ENCODE measurements at places on chromosomes 6 and 20.

DNA sequence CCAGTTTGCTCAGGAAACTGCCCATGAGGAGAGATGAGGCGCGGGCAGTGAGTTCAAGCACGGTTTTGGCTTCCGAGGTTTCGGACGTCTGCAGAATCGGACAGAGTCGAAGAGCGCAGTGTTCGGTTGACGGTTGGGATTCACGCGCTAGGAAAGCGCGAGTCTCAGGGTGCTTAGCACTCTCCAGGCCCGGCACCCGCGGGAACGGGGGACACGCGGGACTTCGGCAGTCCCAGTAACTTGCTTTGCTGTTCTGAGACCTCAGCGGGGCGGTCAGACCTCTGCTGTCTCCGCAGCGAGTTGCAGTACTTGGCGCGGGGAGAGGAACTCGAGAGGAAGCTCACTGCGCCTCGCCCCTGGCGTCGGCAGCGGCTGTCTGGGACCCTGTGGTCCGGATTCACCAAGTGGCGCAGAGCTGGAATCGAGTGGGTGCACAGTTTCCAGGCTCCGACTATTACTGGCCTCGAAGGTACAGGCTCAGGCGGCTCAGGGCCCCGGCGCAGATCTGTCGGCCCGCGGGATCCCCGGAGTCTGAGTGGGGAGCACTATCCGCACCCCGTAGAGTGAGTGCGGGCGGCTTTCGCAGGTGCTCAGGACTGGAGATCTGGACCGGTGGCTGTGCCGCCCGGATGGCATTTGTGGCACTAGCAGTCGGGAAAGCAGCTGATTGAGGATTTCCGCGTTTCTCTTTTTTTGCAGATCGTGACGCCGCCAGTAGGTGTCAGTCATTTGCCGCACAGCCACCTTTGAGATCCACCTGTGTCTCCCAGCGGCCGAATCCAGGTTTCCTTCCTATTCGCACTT, at the start of gene POM121L2:
Gene POM121L2, minus strand, starts transcription at position 128 of the 804 bp plus-strand sequence. Its CDS starts 103 bp downstream, at position 25.
- DNase-seq, result peak; percentile 66

- DNase-seq, result no peak
Measured at GRCh38 chr6:29564875-29565274, 5.3 kb upstream of the UBD start.

DNA sequence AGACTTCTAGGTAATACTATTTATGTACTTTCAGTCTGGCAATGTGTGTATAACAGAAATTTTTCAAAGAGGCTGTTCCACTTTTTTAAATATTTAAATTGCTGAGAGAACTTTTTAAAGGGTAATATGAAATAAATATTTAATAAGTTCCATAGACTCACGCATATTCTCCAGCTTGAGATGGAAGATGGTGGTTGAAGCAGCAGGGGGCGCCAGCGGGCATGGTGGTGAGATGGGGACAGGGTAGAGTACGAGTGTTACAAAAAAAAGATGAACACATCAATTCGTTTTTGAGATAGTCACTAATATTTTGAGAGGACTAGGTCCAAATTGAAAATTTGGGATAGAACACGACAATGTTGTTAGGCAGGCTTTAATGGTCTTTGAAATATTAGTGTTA, 68.4 kb downstream of the RSPO3 start:
- peak; percentile 5 for DNase-seq

DNA sequence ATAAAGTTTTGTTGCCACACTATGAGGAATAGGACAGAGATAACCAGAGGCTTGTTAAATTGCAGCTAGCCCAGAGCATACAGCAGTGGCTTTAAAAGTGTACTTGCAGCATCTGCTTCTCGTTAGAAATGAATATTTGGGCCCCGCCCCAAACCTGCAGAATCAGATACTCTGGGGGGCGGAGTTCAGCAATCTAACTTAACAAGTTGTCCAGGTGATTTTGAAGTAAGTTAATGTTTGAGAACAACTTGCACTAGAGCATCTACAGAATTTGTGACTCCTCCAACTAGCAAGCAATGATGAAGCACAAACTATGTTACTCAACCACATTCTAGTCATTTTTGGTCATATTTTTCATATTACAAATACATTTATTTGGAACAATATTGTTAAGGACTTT, 10.6 kb upstream of the SUPT3H start:
- DNase-seq, result no peak

GRCh38 chr20:55953201-55953600, 52.1 kb downstream of the CBLN4 start:
- DNase-seq, result no peak

GRCh38 chr20:4829514-4830215, 108.0 kb downstream of the PRND start:
- DNase-seq, result no peak

DNA sequence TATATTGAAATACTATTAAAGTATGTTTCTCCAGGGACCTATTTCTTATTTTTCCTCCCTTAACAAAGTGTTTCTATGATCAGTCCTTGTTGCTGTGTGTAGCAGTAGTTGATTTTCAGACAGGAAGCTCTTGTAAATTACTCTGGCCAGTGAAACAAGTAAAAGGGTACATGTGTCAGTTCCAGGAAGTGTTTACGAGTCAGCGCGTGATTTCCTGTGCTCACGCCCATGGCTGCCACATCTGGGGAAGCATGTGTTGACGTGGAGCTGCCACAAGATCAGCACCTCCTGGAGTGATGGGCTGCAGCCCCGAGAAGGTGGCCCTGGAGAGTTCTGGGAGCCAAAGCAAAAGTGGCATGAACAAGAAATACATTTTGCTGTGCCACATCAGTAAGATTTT, 38.6 kb upstream of the GGTLC1 start:
- DNase-seq, result peak; percentile 5

DNA sequence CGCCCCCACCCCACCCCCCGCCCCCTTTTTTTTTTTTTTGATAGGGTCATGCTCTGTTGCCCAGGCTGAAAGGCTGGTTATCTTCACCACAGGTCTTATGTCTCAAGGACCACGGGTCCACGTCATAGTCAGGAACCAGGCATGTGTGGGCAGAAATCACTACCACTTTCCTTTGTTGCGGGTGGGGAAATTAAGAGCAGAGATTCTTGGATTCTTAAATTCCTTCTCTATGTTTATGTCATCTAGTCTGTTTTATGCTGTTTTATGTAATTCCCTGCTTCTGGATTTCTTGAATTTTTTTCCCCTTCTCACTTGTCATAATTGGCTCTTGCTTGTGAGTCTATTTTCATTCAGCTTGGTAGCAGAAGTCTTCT, 25.8 kb upstream of the PLCG1 start:
- DNase-seq, result no peak

- no peak for DNase-seq
Measured at GRCh38 chr20:60060593-60060992, 102.4 kb downstream of the CDH26 start.

DNA sequence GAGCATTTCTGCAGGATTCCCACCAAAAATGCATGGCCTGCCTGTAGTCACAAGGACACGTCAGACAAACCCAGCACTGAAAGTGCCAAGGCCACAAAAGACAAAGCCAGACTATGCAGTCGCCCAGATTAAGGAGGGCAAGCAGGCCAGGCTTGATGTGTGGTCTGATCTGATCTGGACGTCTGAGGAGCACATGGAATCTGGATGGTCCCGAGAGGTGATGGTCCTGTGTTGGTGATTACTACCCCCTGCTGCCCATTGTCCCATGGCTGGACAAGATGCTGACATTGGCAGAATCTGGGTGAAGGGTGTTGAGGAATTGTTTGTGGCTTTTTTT, 17.1 kb downstream of the NPEPL1 start:
- no peak for DNase-seq

DNA sequence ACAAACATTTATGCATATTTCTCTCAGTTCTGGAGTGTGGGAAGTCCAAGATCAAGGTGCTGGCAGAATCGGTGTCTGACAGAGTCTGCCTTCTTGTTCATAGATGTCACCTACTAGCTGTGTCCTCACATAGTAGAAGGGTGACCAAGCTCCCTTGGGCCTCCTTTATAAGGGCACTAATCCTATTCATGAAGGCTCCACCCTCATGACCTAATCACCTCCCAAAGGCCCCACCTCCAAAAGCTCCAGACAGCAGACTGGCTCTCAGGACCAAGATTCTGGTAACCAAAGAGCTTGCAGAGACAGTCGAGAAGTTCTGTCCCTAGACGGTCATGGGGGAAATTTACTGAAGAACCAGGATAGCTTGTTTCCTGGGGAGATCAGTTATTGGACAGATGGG, 139.1 kb downstream of the COL9A1 start:
- DNase-seq, result no peak

DNA sequence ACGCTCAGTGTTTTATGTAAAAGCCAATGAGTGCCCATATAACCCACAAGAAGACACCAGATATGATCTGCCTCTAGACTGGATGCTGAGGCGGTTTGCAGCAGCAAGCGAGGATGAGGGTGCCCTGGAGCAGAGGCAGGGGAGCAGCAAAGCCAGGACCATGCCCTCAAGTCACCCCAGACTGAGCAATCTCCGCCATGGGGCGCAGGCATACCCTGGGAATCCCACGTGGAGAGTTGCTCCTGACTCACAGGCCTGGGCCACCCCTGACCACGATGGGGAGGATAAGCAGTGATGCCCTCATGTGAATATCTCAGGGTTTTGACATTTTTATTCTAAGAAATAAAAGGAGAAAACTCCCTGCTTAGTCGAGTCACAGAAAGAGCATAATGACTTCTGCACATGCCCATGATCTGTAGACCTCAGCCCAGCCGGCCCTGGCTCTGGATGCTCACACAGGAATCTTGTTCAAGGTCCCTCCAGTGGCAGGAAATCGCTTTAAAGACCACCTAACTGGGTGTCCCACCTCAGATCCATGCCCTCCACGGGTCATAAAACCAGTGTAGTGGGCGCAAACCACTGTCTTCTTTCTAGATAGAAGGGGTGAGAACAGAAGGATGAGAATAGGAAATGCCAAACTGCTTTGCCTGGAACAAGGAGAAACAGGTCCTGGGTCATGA, 138.3 kb upstream of the SNX9 start:
- no peak for DNase-seq

GRCh38 chr6:29990931-29991330, 48.6 kb downstream of the HLA-A start:
- no peak for DNase-seq
